HuH-7.5 (cell line): ENCODE measurements at places on chromosomes 7 and 10.
A peak's percentile ranks its signal among the peaks of the same experiment; 100 is the strongest.

DNA sequence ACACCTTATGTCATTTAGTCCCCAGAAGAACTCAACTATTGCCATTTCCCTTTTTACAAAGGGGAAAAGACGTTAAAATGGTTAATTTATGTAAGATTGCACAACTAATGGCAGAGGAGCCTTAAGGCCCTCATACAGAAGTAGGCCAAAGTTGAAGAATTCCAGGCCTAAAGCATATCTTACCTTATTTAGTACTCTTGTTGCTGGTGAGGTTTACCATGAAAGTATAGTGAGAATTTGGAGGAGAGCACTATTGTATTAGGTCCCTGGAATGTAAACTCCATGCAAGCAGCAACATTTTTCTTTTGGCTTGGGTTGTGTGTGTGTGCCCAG lies 731 bp upstream of the CRPPA start:
- no peak for DNase-seq

DNA sequence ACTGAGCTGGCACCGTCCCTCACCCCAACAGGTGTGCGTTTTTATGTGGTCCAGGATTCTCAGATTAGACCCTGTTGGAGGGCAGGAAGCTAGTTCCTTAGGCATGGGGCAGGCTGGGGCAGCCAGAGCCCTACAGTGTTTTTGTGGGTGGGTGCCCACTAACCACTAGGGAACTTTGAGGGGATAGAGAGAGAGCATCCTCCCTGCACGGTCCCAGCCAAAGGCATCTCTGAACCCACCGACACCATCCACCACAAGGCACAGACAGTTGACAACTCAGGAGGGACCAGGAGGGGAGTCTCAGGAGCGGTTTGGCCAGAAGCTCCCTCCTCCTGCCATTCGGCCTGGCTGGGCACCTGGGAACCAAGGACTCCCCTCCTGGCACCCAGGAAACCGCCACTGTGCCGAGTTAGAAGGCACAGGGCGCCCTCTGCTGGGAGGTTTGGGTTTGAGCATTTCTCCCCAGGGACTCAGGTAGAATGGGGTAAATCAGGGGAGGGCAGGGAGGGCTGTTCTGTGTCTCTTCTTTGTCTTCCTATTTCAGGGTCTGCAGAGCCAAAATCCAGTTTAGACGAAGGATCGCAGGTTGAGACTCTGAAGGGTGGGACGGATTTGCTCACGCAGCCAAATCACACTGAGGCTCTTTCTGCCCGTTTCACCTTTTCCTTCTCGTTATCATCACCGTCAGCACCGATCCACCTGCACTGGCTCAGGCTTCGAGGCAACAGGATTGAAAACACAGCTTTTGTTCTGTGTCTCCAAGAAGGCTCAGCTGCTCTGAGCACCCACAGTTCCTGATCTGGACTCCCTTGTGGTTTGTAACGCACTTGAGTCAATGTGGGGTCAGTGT lies 84.8 kb upstream of the COL13A1 start:
- DNase-seq, result peak; percentile 64

DNA sequence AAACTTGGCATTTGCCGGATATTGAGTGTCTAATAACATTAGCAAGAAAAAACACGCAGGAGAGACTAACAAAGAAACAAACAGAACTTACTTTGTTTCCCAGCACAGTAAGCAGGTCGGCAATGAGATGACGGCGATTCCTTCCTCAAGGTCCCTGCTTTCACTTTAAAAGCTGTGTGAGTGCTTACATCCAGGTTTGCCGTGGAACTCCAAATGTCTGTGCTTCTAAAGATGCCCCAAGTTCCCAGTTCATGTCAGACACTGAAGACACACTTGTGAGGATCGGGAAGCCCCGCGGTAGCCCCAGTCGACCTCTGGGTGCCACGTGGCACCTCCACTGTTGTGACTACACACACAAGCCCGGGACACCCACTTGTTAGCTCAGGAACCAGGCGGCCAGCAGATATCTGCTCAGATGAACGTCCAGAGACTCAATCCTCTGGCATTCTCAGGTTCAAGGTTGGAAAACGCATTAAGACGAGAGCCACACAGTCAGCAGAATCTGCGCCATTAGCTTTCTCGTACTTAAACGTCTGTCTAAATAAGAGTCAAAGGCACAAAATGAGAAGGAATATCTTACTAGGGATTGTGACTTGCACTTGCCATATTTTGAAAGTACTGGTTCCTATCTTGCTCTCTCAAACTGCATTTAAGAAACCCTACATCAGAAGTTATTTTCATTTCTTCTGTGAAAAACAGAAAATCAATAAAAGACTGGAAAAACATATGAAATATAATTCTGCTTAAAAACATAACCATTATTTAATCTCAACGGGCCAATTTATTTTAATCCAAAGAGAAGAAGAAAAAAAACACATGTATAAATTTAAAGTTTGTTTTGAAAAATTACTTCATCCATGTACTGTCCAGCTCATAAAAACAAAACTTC lies 207.6 kb upstream of the KLF14 start:
- no peak for DNase-seq

DNA sequence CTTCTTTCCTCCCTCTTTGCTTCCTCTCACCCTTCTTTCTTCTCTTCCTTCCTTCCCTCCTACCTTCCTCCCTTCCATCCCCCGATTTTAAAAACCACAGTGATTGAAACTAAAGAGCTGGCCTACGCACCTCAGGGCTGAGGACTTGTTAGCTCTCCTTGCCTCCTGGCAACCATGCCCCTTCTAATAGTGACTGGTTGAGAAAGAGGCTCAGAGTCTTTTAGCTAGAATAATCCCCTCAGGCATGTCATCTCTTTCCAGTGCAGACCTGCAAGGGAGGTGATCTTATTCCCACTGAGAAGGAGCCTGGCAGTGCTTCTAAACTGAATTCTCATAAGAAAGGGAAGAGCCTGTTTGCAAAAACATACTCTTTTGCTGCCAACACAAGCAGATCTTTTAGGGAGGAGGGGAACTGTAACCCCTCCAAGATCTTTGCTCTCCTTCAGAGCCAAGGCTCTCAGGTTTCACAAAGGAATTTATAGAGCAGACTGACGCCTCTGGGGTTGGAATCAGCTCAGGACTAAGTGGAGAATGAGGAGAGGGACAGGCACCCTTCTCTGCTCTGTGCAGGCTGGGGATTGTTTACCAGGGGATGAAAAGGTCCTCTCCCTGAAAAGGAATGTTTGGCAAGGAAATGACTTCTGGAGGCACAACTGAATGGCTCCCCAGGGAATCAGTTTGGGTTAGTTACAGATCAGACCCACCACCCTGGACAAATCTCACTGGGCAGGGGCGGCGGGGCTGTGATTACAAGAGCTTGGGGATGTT lies 9.4 kb upstream of the ANKRD1 start:
- DNase-seq, result no peak

GRCh38 chr10:102491136-102491535 lies 11.4 kb downstream of the ACTR1A start:
- DNase-seq, result no peak

DNA sequence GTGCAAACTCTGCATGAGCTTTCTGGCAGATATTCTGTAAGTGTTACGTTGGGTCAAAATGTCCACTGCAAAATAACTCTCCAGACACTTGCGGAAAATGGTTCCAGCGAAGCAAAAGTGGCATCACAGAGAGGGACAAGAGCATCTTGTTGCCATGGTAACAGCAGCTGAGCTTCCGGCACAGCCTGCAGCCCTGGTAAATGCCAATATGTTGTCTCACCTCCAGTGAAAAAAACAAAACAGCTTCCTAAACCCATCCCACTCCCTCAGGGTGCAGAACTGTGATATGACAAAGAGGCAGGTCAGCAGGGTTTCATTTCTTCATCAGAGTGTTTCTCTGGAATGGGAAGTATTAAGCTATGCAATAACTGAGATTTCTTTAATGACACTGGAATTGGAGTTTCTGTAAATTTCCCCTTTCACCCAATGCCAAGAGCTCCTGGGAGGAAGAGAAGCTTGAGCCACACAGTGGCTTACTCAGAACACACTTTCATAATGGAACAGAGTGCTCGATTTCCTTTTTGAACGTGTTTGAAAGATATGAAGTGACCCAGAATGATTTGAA lies 65.6 kb downstream of the FOXI2 start:
- DNase-seq, result no peak

- DNase-seq, result no peak
These were observed 74.2 kb downstream of the EGFR start for GRCh38 chr7:55092975-55093373.

- DNase-seq, result no peak
These were observed 92.6 kb upstream of the HECTD2 start for GRCh38 chr10:91317541-91317940.

GRCh38 chr10:3497581-3497980 lies 287.4 kb downstream of the KLF6 start:
- no peak for DNase-seq

DNA sequence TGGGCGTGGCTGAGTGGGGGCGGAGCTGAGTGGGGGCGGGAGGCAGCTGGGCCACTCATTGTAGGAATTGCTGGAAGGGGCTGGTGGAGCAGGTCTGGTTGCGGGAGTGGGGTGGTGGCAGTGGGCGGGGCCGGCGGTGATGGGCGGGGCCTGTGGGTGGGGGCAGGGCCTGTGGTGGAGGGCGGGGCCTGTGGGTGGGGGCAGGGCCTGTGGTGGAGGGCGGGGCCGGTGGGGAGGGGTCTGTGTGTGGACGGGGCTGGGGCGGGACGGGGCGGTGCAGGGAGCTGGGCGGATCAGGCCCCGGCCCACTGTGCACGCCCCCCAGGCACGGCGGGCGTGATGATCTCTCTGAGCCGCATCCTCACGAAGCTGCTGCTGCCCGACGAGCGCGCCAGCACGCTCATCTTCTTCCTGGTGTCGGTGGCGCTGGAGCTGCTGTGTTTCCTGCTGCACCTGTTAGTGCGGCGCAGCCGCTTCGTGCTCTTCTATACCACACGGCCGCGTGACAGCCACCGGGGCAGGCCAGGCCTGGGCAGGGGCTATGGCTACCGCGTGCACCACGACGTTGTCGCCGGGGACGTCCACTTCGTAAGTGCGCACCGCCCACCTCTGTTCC lies 14.0 kb downstream of the SLC29A4 start:
- DNase-seq, result no peak

DNA sequence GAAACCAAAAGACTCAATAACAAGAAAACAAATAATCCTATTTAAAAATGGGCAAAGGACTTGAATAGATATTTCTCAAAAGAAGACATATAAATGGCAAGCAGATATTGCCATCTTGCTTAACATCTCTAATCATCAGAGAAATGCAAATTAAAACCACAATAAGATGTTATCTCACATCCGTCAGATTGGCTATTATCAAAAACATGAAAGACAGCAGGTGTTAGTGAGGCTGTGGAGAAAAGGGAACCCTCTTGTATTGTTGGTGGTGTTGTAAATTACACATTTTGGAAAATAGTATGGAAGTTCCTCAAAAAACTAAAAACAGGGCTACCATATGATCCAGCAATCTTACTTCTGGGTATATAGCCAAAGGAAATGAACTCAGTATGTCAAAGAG lies 25.7 kb downstream of the OPALIN start:
- DNase-seq, result no peak

DNA sequence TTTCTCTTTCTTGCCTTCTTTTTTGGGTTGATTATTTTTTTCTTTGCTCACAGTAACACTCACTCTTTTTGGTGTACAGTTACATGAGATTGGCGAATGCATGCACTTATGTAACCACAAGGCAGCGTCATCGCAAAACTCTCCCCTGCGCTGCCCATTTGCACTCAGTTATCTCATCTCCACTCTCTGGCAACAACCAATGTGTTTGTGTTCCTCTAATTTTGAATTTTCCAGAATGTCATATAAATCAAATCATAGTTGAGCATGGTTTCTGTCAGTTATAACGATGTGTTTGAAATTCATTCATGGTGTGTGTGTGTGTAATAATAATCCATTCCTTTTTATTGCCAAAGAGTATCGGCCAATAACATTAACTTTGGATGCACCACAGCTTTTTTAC lies 23.0 kb upstream of the IGFBP3 start:
- DNase-seq, result no peak

GRCh38 chr10:132386419-132386831 lies 10.6 kb upstream of the PWWP2B start:
- no peak for DNase-seq

DNA sequence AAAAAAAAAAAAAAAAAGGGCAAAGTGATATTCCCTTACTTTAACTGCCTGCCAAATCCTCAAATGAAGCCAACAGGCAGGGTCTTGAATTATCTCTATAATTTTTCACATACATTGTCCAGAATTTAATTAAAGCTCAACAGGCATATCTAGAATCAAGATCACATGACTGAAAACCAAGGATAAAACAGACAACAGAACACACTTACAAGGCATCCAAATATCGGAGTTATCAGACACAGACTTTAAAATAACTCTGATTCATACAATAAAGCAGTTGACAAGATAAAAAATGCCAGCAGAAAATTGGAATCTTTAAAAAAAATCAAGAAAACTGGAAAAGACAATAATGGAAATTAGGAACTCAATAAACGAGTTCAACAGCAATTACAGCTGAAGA lies 10.7 kb downstream of the CYTH3 start:
- no peak for DNase-seq

DNA sequence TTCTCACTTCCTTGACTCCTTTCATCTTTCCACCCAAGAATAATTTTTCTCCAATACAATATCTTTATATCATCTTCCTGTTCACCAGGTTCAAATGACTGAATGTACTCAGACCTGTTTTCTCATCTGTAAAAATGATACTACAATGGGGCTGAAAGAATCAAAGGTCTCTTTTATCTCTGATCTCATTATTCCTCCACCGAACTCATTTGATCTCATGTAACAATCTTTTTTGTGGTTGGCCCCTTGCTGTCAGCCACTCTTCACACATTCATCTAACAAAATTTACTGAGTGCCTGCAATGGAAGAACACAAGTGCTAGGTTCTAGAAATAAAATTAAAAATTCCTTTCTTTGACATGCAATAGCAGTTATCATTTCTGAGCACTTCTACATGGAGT lies 65.0 kb downstream of the GRM8 start:
- DNase-seq, result no peak

DNA sequence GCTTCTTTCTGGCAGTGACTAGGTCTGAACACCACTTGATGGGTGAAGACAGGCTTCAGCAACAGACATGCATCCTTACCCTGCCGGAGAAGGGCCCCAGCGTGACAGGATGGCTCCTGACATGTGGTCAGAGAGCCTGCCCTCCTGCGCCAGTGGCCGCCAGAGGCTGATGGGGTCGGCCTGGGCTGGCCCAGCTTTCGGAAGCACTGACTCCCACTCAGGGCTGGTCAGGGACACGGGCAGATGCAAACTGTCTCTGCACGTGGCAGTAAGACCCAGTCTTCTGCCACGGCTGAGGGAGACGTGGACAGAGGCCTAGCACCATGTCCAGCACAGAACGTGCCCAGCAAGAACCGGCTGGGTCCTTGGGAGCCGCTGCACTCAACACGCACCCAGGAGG lies 10.2 kb downstream of the TUBGCP2 start:
- DNase-seq, result no peak

- DNase-seq, result no peak
These were observed 628.8 kb downstream of the SUGCT start for GRCh38 chr7:40763319-40764287.
